ENCODE measurements at places on chromosomes 1 and 21.

GRCh38 chr1:54365847-54366246 lies 40.3 kb downstream of the SSBP3 start:
- no peak for DNase-seq

DNA sequence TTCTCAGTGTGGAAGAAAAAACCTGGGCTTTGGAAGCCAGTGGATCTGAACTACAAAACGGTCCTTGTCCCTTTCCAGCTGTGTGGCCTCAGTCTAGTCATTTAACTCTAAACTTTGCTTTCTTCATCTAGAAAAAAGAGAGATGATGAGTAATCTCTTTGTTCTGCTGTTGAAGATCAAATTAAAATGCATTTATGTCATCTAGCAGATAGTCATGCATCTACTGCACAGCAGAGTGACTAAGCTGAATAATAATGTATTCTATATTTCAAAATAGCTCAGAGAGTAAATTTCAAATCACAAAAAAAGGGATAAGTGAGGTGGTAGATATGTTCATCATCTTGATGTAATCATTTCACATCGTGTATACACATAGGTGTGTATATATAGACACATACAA lies 473.2 kb downstream of the DSCAM start:
- DNase-seq: no peak

DNA sequence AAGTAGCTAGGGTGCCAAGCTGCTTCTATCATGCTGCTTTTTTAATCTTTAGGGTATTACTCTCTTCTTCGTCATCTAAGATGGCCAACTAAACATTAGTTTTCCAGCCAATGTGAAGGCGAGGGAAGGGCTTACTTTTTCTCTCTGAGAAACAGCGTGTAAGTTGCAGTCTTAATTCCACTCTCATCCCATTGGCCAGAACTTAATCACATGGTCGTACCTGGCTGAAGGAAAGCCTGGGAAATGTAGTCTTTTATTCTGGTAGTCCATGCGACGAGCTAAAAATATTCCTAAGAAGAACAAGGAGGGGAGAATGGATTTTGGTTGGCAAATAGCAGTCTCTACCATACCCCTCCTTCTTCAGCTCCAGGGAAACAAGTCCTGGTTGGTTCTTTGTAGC lies 21.5 kb downstream of the DNAJC6 start:
- no peak for DNase-seq

DNA sequence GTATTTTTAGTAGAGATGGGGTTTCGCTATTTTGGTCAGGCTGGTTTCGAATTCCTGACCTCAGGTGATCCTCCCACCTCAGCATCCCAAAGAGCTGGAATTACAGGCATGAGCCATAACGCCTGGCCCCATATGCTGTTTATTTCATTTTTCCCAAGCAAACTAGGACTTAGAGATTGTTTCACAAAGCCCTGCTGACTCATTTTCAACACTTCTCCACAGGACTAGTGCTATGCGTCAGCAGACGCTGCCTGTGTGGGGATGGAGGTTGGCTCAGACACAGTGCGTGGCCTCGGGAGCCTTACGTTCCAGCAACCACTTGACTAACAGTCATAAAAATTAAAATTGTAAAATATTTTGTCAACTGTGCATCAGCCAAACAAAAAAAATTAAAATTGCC lies 22.7 kb downstream of the PKNOX1 start:
- no peak for DNase-seq

DNA sequence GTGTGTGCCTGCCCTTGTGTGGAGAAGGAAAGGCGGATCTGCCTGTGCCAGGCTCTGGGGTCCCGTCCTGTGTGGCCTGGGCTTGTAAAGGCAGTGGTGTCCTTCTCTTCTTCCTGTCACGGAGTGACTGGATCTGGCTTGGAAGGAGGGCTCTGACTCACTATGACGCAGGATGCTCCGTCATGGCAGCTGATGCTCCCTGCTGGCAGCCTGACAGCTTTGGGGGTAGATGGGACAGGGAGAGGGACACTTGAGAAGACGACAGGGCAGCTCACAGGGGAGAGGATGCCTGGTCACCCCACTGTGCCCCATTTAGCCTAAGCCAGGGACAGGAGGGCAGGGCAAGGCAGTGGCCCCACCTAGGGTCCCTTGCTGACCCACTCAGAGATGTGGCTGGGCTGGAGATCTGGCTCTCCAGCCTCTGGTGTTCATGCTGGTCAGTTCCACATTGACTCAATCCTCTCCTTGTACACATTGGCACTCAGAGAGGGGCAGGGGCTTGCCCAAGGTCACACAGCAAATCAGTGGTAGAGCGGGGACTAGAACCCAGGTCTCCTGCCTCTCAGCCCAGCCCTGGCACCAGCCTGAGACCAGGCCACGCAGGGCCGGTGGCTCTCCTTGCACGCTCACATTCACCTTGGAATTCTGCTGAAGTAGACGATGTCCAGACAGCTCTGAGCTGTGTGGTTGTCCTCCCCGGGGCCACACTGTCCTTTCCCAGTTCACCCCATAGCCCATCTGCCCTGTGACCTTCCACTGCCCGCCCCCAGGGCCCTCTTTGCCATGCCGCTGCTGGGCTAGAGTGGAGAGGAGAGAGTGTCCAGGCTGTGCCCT lies 2.8 kb upstream of the FAM131C start:
- no peak for DNase-seq

DNA sequence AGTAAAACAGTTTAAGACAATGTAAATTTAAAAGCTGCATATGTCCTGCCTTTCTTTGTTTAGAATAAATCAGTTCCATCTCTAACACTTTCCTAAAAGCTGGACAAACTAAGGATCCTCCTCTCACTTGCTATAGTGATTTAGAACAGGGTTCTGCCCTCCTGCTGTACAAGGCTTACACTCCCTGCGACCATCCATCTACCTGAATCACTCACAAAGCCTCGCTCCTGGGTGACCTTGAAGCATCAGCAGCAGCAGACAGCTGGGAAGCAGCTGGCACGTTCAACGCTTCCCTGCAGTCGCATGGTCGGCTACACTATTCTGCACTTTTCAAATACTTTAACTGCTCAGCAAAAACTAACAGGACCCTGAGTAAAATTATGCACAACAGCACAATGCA lies 128.0 kb downstream of the NTPCR start:
- DNase-seq: no peak

DNA sequence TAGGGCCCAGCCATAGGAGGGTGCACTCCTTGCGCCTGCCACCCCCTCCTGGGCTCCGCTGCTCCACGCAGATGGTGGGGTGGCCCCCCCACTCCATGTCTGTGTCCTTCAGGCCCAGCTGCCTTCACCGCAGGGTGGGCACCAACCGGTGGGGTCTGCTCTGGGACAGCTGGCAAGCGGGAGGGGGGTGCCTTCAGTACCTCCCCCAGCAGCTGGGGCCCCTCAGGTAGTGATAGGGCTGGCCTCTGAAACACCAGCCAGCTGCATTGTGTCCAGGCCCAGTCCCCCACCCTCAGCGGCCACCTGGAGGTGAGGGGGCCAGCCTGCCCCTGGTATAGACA lies 360 bp downstream of the GJC2 start:
- no peak for DNase-seq

DNA sequence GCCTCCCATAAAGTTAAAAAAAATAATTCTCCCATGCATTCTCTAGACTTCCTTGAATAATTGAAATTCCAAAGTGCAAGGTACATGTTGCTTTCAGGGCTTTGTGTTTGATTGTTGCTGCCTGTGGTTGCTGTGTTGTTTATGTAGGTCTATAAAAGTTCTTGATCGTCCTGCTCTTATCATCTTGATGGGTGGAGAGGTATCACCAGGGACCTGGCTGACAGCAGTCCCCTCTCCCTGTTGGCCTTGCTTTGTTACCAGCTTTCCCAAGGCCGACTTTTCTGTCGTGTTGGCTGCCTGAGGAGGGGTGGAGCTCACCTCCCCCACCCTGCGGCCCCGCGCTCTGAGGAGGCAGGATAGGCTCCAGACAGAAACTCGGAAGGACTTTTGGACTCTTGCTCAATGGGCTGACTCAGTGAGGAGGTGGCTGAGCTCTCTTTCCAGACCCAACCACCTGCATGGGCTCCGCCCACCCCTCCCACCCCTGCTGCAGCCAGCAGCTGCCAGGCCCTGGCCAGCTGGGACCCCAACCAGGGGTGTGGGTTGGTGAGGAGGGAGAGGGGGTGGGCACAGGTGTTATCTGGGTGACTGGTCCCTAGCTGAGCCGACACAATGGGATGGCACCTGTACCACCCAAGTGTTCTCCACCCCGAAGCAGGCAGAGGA lies 2.0 kb downstream of the INAVA start:
- no peak for DNase-seq
